ENCODE measurements at places on chromosomes 5 and 9.

DNA sequence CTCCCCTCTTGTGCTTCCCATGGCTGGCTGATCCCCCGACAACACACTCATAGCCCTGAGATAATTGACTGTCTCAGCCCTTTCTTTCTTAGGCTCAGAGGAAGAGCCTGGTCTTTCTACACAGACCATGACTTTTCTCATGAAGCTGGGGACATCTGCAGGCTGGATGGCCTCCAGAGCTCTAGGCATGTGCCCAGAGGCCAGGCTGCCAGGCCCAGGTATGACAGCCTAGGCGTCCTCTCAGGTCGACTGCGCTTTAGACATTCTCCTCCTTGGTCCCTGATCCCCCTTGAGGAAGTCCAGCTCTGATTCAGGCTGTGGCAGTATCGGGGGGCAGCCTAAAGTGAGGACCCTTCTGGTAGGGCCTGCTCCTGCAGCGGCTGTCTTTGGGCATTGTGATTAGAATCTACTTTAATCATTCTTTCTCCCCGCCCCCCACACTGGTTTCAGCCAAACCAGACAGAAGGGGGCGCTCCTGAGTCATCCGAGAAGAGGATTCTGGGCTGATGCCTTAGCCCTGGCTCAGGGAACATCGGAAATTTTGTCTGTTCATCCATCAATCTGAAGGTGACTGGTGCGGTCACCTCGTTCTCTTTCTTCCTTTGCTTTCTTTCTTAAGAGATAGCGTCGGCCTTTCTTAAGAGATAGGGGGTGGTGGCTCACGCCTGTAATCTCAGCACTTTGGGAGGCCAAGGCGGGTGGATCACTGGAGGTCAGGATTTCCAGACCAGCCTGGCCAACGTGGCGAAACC lies 66.5 kb upstream of the HSPA9 start:
- peak; percentile 85 for DNase-seq

GRCh38 chr9:36207546-36208012 lies 16.9 kb downstream of the CLTA start:
- no peak for DNase-seq

DNA sequence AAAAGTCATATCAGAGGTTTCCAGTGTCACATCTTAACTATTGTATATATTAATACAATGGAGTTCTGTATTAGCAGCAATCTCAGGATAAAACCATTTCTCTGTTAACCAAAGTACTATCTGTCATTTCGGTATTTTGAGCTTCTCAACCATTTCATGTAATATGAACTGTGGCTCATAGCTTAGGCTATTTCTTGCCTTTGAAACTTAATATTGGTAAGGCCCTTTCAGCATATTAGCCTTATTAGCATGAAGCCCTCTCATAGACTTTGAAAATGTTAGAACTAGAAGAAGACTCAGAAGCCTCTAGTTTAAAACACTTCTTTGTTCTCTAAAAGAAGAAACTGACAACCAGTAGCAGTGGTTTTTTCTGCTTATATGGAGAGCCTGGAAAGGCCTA lies 731 bp downstream of the CAVIN4 start:
- no peak for DNase-seq

DNA sequence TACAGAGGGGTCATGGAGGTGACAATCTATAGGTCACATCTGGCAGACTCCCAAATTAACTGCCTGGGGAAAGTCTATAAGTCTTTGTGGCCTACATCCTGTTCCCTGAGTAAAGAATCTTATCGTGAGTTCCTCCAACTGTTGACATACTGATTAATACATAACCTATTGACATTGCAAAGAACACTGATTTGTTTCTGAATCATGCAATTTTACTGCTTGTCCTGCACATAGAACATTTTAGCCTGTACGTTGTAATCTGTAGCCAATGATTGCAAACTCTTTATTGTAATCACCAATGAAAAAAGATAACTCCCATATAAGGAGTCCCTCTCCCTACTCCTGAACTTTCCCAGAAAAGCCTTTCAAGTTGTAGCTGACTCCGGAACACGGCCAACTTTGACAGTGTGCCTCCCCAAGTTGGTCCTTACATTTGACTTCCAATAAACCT lies 18.8 kb upstream of the OR2K2 start:
- no peak for DNase-seq

DNA sequence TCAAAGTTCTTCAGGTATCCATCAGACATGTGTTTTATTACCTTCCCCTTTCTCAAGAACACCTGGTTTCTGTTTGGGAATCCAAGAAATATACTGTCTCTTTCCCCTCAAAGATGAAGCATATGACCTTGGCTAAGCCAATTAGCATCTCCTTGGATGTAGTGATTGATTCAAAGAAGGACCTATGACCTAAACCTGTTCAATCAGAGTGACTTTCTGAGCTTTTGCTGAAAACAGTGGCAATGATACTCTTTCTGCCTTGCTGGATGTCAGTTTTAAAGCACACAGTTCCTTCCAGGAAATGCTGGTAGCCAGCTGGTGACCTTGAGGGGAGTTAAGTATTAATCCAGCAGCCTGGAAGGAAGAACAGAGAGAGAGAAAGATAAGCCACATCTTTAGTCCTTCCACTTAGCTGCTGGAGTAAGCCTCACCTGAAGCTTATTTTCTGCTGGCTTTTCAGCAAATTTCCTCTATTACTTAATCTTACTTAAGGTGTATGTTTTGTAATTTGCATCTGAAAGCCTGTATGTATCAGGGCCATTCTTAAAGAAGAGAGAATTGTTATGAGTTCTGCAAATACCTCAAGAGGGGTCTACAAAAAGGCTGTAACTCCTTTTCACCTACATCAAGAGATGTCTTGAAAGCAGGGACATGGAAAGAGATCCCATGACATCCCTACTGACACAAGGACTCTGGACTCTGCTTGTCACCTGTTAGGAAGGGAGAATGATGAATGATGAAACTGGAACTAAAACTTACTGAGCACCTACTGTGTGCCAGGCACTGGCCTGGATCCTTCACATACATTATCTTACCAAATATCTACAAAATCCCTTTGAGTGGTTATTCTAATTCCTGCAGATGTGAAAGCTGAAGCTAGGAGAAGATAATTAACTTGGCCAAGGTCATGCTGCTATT lies 35.2 kb upstream of the PIK3R1 start:
- DNase-seq: no peak

- no peak for DNase-seq
Measured at GRCh38 chr5:13359344-13359743, 585.1 kb downstream of the DNAH5 start.

DNA sequence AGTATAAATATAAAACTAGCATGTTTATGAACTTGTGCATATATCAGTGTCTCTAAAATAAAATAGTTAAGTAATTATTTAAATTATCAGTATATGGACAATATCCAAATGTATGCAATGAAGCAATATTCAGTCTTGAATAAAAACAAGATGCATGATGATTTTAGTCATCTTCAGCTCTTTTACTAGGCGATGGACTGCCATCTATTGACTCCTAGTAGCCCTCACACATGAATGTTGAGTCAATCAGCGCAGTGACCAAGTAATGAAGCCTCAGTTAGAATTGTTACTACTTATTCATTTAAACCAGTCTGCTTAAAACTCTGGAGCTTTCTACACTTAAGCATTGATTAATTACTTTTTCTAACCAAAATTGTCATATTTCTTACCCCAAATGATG lies 92.9 kb upstream of the GRHPR start:
- DNase-seq: no peak

GRCh38 chr5:66704790-66705425 lies 108.7 kb downstream of the MAST4 start:
- no peak for DNase-seq
